ENCODE measurements at places on chromosomes 1 and 21. TPM values are rescaled to one million over a fixed set of nuclear protein-coding genes. Genes with fewer than 3 reads are reported as not detected.

The IGSF9 gene
- 1.2 TPM for total RNA-seq

The PTPN22 gene
- total RNA-seq: under 0.01 TPM

The MAB21L3 gene
- 2.8 TPM for total RNA-seq

The HES2 gene
- total RNA-seq: 47.2 TPM

The MUL1 gene
- total RNA-seq: 46.6 TPM
